ENCODE measurements at places on chromosomes 1 and 21. TPM values are rescaled to one million over a fixed set of nuclear protein-coding genes. Genes with fewer than 3 reads are reported as not detected.

APOBEC4 gene
- total RNA-seq = not detected

NUAK2 gene
- 15.5 TPM for total RNA-seq

OR10Z1 gene
- total RNA-seq = not detected

ARHGEF16 gene
- total RNA-seq = 10.5 TPM

SLAMF7 gene
- 0.19 TPM for total RNA-seq

ERO1B gene
- 2.0 TPM for total RNA-seq

USP48 gene
- 14.9 TPM for total RNA-seq

LEFTY2 gene
- not detected for total RNA-seq

HNRNPU gene
- 292 TPM for total RNA-seq

EXO1 gene
- 5.5 TPM for total RNA-seq

COL11A1 gene
- 12.1 TPM for total RNA-seq

OR14A2 gene
- not detected for total RNA-seq

TDRD5 gene
- total RNA-seq = not detected

SPATA46 gene
- not detected for total RNA-seq

FCRL6 gene
- not detected for total RNA-seq

DFFA gene
- 34.0 TPM for total RNA-seq

ZNF669 gene
- 3.9 TPM for total RNA-seq

RNF186 gene
- not detected for total RNA-seq

THEM5 gene
- not detected for total RNA-seq

HPDL gene
- total RNA-seq = 1.5 TPM

LRRC53 gene
- total RNA-seq = not detected

CLCA4 gene
- total RNA-seq = 0.15 TPM

TM2D1 gene
- total RNA-seq = 60.4 TPM

Measured in hair follicular keratinocyte (primary cell).